NCI-H446 (cell line): ENCODE measurements at places on chromosomes 4 and X.

- no peak for DNase-seq
Measured at GRCh38 chrX:114841051-114841450, 176.4 kb downstream of the IL13RA2 start.

DNA sequence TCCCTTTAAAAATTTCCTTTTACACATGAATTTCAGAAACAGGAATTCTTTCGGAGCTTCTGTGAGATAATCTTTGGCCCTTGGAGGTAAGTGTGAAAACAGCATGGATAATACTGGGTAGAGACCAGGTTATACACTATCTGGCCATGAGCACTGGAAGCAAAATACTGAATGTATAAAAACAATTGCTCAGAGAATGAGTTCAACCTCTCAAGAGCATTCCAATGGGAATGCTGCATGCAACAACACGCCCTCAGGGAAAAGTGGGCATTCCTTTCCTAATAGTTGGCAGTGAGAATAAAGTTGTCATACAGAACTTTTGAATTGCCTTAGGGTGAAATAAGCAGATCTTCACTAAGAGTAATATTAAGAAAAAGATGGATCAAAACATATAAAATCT lies 574.8 kb upstream of the DIPK2B start:
- DNase-seq = no peak

- no peak for DNase-seq
Measured at GRCh38 chr4:54231768-54232688, 2.9 kb downstream of the PDGFRA start.

- DNase-seq = no peak
Measured at GRCh38 chr4:68724426-68724825, 54.0 kb upstream of the UGT2B15 start.

GRCh38 chr4:8419222-8420041 lies 21.1 kb downstream of the ACOX3 start:
- DNase-seq = no peak

DNA sequence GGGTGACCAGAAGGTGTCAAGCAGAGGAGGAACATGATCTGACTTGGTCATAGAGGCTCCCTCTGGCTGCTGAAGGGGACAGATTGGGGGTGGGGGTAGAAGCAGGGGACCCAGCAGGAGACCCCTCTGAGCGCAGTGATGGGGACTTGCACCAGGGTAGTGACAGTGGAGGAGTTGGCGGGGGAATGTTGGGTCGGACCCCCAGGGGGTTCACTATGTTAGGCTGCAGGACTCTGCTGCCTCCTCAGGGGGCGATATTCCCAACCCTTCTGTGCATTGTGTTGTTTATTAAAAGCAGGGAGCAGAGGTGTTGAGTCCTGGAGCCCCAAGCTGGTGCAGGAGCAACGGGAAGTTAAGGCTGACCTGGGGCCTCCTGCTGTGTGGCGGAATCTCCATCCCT lies 8.8 kb downstream of the WDR13 start:
- DNase-seq = no peak

DNA sequence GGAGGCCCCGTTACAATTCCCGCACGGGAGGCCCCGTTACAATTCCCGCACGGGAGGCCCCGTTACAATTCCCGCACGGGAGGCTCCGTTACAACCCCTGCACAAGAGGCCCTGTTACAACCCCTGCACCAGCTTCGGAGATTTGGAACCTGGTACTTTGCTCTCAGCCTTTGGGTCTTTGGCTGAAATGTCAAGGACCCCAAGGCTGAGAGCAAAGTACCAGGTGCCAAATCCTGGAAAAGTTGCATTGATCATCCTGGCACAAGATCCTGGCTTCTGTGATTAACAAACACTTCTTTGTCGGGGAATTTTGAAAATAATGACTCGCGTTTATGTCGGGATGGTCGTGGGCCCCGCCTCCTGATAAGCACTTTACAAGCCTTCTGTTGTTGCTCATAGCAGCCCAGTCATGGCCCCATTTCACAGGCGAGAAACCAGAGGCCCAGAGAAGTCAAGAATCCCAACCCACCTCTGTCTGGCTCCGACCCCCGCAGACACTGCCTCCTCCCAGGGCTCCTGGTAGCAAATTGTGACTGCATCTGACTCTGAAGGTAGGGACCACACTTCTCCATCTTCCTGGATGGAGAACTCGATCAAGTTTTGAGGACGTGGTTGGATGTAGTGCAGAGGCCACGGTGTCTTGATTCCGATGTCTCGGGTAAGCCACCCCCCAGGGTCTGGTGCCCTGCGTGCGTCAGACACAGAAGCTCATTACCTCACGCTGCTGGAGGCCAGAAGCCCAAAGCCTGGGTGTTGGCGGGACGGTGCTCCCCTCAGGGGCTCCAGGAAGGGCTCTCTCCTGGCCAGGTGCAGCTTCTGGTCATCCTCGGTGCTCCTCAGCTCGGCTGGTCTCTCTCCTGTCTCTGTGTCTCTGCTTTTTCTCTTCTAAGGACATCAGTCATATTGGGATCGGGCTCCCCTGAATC lies 60.3 kb downstream of the ADRA2C start:
- no peak for DNase-seq

DNA sequence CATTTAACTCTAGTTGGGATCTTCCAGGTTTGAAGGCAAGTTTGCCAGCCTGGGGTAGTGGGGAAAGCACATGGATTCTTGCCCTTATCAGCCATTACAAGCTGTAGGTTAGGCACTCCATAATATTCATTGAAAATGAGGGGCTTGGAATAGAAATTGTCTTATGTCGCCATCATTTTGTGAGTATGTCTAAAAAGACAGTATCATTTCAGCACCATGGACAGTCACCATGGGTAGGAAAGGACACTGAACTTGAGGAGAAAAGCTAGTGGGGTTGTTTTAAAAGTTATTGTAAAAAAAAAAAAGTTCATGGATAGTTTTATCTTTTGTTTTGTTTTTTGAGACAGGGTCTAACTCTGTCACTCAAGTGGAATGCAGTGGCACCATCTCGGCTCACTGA lies 356.1 kb downstream of the HNRNPD start:
- DNase-seq = no peak

DNA sequence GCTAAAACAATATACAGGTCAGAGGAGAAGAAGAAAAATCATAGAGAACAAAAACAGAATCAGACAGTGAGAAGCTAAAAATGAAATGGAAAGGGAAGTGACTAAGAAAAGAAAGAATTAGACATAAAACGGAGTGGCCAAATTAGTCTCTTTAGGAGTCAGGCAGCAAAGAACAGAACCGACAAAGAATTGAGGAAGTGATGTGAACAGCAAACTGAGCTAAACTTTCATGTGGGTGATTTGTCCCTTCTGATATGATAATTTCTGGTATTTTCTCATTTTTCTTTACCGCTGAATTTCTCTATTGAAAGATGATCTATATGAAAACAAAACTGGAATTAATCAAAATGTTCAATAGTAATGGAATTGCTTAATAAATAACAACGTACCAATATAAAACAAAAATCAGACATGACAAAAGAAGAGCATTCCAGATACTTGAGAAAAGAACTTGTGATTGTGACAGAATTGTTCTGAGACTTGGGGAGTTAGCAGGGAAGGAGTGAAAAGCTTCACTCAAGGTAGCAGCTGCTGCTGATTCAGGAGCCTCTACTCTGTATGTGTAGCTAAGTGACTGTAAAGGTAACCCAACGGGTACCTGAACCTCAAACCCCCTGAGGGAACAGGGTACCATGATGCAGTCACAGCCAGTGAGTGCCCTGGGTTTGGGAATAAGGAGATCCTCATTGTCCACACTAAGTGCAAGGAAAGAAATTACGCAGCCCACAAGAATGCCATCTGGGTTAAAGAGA lies 8.8 kb downstream of the TAPT1 start:
- DNase-seq = no peak

- DNase-seq = no peak
Measured at GRCh38 chr4:169236078-169236477, 34.7 kb downstream of the SH3RF1 start.

GRCh38 chrX:48714573-48714972 lies 18.0 kb downstream of the SUV39H1 start:
- no peak for DNase-seq

- peak; percentile 35 for DNase-seq
Measured at GRCh38 chr4:117957571-117957970, 76.7 kb upstream of the NDST3 start.

- no peak for DNase-seq
Measured at GRCh38 chr4:122666527-122667245, 45.8 kb upstream of the IL21 start.
